NCI-H187 (cell line): ENCODE measurements at places on chromosomes 1 and 21.
A peak's percentile ranks its signal among the peaks of the same experiment; 100 is the strongest.

- no peak for DNase-seq
Measured at GRCh38 chr1:212498283-212499040, 65.7 kb downstream of the NENF start.

DNA sequence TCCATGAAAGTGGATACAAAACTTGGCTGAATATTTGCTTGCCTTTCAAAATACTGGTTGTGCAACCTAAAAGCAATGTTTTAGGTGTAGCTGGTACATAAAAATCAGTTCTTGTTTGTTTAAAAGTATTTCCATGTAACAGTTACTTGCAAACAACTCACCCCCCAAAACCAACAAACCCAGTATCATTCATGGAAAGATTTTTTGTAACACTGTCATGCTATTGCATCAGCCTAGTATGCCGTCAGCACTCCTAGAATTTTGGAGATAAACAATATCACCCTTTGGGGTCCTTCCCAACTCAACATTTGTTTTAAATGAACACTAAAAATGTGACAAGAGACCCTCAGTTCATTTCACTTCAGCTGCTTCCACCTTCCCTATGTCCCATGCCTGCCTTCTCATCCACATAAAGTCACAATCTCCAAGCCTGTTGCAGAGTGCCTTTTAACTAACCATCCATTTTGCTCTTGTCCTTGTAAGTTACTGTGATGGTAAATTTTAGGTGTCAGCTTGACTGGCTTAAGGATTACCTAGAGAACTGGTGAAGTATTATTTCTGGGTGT, 425.3 kb downstream of the DUSP10 start:
- no peak for DNase-seq

DNA sequence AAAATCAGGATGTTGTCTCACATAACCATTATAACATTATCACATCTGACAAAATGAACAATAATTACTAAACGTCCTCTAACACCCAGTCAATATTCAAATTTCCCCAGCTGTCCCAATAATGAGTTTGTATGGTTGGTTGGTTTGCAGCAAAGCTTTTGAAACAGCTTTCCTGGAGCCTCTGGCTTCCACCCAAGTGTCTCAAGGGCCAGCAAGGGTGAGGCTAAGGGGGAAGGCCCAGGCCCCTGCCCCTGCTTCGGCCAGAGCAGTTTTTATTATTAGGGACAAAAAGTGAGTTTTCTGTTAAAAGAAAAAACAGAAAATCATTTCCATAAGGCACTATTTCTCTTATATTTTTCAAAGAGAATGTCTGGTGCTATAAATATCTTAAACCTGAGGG, 19.1 kb upstream of the AVPR1B start:
- no peak for DNase-seq

- no peak for DNase-seq
Measured at GRCh38 chr1:77218477-77219165, 609 bp downstream of the PIGK start.

- no peak for DNase-seq
Measured at GRCh38 chr1:173258479-173259264, 51.5 kb upstream of the TNFSF4 start.

- peak; percentile 15 for DNase-seq
Measured at GRCh38 chr1:119298687-119299303, 69.8 kb upstream of the HAO2 start.
